NCI-H526 treated with DMSO at 0.1 percent for 48 hours (cell line): ENCODE measurements at places on chromosomes 3 and 15.

- DNase-seq: no peak
Observed at GRCh38 chr3:178340506-178340905, 195.7 kb upstream of the KCNMB2 start.

DNA sequence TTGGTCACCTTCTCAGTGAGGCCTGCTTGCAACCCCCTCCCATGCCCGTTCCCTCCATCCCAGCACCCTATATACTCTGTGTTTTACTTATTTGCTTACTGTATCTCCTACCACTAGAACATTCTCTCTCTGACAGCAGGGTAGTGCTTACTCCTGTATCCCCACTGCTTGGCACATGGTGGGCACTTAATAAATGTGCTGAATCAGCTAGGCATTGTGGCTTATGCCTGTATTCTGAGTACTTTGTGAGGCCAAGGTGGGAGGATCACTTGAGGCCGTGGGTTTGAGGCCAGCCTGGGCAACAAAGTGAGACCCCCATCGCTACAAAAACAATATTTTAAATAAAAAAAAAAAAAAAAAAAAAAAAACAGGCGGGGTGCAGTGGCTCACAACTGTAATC is 7.6 kb upstream of the SHISA5 start:
- no peak for DNase-seq

DNA sequence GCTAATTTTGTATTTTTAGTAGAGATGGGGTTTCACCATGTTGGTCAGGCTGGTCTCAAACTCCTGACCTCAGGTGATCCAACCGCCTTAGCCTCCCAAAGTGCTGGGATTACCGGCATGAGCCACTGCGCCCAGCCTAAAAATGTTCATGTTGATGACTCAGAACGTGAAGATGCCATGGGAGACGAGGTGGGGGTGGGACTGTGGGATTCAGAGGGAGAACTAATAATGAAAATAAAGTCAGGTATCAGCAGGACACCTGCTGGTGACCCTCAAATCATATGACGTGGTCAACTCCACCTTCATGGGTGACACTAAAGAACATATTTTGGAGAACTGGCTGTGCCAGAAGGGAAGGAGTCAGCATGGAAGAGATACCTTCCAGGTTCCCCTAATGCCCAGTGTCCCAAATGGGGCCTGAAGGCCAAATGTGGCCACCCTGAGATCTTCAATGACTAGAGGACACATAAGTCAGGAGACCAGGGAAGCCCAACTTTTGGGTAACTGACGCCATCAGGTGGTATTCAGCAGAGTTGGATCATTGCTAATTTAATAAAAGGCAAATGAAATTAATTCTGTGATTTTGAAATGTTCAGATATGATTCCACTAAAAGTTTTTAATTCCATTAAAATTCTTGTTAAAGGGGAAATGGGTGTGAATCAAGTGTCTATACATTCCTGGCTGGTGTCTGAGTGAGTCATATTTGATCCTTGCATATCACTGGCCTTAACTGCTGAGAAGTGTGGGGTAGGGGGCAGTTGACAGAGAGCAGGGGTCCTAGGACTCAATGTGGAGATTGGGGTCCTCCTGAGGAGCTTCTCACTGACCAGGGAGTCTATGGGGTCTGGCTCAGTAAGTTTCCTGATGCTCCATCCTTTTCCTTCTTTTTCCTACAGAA is 88.6 kb upstream of the GSK3B start:
- DNase-seq: no peak

GRCh38 chr3:117411971-117412370 is 702.4 kb downstream of the TUSC7 start:
- DNase-seq: no peak

DNA sequence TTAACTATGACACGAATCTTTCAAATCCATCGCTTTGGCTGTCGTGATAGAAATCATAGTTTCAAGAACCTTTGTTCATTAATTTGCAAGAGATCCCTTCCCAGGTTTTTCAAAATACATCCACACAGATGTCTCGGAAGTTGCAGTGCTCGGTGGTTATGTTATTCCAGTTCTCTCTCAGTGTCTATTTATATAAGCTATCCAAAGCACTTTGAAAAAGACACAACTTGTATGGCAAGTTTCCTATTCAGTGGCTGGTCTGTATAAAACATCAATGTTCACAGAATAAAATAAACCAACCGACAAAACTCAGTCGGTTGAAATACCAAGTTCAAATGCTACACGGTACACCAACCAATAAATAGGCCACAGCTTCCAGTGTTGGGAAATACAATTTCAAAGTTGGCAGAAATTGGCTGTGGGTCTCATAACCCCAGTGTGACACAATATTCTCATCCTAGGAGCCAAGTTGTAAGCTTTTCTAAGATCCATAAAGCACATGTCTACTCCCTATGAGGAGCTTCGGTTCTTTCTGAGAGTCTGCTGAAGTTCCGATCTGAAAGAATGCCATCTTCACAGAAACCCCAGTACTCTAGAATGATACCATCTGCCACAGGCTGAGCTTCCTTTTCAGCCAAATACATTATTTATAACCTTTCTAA is 23.7 kb downstream of the SATB1 start:
- DNase-seq: no peak

GRCh38 chr15:54298396-54298795 is 320.2 kb downstream of the UNC13C start:
- DNase-seq: no peak

GRCh38 chr3:131705558-131706051 is 202.8 kb upstream of the MRPL3 start:
- DNase-seq: no peak

GRCh38 chr3:134699721-134700120 is 48.9 kb upstream of the KY start:
- no peak for DNase-seq

DNA sequence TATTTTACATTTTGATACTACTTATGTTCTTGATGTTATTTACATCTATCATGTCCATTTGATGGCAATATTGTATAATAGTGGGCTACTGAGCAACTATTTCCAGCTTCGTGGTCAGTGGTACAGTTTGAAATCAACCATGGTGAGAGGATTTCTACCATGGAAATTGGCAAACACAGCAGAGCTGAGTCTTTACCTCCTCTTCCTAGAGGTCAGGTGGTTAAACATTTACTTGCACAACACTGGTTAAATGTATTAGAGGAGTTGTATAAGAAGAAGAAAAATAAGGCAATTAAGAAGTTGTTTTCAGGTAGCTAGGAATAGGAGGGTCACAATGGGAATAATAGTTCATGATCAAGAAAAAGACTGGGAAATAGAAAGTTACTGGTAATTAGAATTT is 7.2 kb upstream of the PPM1L start:
- DNase-seq: no peak

GRCh38 chr3:52443791-52444687 is 864 bp downstream of the SEMA3G start:
- DNase-seq: no peak

GRCh38 chr3:4672725-4673275 is 179.7 kb downstream of the ITPR1 start:
- no peak for DNase-seq

GRCh38 chr3:38554127-38554827 is 58.1 kb downstream of the EXOG start:
- DNase-seq: no peak

GRCh38 chr15:81160312-81161159 is 26.5 kb downstream of the CFAP161 start:
- DNase-seq: no peak

DNA sequence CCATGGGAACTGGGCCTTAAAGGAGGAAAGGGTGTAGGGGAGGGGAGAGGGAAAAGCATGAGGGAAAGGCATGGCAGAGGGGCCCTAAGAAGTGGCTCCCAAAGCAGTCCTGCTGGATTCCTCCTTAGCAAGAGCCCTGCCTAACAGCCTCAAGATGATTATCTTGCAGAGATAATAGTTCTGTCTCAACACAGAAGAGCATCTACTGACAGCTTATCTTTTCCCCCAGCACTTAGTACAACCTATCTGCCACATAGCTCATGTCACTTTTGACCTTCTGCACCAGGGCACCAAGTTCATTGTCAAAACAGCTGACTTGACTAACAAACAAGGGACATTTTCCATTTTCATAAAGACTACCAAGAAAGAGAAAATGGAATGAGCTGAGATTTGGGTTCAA is 86.3 kb downstream of the ANP32A start:
- no peak for DNase-seq

GRCh38 chr3:21892104-21892503 is 141.1 kb upstream of the ZNF385D start:
- no peak for DNase-seq

GRCh38 chr3:123667784-123668183 is 82.9 kb upstream of the HACD2 start:
- DNase-seq: no peak

- DNase-seq: no peak
Observed at GRCh38 chr15:67184208-67184925, 70.1 kb downstream of the AAGAB start.

DNA sequence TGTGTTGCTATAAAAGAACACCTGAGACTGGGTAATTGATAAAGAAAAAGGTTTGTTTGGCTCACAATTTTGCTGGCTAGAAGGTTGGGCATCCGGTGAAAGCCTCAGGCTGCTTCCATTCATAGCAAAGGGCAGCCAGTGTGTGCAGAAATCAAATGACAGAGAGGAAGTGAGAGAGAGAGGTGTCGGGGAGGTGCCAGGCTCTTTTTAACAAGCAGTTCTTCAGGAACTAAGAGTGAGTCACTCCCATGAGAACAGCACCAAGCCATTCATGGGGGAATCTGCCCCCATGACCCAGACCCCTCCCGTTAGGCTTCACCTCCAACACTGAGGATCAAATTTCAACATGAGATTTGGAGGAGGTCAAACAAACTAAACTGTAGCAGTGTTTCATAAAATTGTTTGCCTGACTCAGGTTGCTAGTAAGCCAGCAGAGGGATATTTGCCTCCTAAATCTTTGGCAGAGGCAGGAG is 4.5 kb upstream of the PARP15 start:
- no peak for DNase-seq

DNA sequence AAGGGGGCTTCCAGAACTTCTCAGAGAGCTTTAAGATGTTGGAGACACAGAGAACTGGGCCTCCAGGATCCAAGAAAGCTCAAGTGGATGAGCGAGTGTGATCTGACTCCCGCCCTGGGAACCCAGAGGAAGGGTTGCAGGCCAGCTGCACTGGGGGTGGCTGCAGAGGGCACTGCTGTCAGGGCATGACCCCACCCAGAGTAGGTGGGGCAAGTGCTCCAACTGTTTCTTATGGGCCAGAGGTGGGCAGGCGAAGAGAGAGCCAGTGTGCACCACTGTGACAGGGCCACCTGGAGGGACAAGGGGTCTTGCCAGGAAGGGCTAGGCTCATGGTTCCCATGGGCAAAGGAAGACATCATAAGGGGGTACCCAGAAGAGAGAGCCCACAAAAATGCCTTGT is 48.8 kb downstream of the EXOG start:
- DNase-seq: no peak

DNA sequence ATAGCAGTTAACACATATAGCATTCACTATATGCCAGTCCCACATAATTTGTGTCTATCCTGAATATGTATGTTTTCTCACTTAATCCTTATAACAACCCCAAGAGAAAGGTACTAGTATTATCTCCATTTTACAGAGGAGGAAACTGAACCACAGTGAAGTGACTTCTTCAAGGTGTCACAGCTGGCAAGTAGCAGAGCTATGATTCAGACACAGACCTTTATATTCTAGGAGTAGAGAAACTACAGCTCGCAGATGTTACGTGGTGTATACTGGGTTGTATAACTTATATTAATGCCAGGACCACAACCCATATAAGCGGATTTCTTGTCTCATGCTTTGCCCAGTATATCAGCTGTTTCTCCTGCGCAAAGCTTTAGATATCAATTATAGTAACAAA is 29.5 kb upstream of the ICE2 start:
- no peak for DNase-seq

DNA sequence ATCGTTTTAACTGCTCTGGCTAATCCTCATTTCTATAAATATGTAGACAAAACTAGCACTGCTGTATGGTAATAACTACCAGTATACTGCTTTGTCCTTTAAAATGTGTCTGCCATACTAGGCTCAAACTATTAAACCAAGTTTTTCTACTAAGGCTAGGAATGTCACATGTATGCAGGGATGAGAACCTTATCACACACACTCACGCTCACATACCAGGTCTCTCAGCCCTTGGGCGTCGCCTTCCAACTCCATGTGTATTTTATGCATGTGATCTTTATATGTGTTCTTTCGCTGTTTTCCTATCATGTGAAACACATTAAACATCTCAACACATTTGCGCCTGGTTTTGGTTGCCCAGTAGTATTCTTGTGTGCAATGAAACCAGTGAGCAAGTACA is 32.6 kb downstream of the ATP2C1 start:
- no peak for DNase-seq

GRCh38 chr3:14725013-14725412 is 50.1 kb downstream of the C3orf20 start:
- no peak for DNase-seq

GRCh38 chr3:134392336-134392983 is 18.2 kb upstream of the AMOTL2 start:
- DNase-seq: no peak

DNA sequence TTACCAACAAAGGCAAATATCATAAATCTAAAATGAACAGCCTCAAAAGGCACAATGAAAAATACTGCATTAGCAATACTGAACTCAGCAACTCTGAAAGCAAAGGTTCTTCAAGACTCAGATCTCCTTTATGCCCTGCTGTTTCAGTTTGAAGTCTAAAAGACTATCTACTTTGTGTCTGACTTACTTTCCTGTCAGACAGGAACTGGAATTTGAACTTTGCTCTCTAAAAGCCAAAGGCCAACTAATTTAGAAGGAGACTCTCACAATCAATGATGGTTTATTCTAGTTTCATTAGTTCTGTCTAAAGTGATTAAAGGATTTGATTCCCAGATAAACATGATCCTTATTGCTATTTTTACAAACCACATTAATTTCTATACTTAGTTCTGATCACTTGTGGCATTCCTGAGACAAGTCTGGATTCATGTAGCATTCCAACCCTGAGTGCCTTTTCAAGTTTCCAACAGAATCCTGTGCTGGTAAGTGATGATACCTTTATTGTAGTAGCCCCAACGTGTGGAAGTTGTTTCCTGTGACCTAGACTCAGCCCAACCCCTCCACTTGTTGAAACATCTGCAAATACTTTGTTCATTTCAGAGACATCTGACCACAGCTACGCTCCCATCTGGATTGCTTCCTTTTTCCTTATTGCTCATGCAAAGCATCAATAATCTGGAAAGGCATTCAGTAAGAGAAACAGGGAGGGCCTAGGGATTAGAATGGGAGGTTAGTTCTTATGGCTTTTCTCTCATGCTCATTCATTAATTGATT is 14.9 kb upstream of the LEKR1 start:
- no peak for DNase-seq

DNA sequence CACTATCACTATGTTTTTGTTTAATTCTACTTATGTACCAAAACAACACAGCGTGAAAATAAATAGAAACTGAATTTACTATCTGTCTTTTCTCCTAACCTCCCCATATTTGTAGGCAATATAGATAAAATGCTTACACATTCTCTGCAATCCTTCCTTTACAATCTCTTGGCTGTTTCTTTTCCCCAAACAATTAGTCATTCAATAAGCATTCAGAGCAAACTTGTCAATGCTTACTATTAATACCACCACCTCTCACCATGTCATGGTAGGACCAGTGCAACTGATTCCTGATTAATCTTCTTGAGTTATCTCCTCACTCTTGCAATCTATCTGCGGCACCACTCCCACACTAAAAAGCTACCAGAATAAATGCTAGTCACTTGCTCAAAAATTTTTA is 74.0 kb upstream of the TTBK2 start:
- no peak for DNase-seq
